Skeletal muscle cell (primary cell): ENCODE measurements at places on chromosomes 5 and 9.

- no peak for DNase-seq
Observed at GRCh38 chr9:123929177-123929869, 603 bp downstream of the DENND1A start.

DNA sequence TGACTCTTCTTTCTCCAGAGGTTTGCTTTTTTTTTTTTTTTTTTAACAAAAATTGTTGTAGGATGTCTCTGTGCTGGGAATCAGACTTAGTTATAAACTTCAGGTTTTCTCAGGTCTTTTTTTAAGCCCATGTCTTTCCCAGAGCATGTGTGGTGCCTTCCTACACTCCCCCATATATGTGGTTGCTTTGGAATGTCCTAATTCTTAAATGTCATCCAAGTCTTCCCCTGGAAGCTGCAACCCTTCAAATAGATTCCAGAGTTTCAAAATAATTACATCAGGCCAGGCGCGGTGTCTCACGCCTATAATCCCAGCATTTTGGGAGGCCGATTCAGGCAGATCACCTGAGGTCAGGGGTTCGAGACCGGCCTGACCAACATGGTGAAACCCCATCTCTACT is 73.2 kb upstream of the FAM120A start:
- DNase-seq = no peak

DNA sequence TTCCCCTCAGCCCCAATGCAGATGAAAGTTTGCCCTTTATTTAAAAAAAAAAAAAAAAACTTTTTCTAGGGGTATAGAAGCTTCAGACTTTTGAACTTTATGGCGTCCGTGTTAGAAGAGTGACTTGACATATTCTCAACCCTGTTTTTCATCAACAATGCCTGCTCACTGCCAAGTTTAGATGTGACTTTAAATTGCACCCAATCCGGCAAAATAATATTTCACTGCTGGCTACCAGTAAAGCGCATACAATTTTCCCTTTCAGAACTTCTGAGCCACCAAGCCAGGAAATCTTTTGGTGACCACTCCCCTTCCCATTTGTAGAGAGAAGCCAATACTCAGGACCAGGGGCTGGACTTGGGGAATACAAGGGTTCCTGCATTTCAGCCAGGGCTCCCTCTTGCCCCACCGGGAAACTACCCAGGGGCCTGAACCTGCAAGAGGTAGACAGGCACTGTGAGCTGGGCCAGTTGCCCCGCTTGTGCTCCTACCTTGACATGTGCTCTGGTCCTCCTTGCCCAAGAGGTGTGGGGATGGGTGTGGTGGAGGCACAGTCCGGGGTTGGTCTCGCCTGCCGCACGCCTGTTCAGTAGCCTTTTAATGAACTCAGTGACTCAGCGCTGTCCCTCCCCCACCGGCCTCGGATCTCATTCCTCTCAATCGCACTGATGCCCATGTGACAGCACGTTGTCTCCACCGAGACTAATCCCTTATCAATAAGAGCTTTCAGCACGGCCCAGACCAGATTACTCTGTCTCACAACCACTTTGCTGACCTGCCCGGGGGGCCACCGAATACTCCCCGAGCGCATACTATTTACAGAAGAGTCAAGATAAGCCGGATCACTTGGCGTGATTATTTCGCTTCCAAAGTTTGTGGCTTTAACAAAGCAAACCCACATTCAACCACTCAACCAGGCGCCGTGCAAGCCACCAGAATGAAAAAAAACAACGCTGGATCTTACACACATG is 226.4 kb downstream of the DCP2 start:
- DNase-seq = no peak

GRCh38 chr9:133569891-133570690 is 35.6 kb downstream of the ADAMTSL2 start:
- DNase-seq = no peak

- DNase-seq = no peak
Observed at GRCh38 chr5:133652951-133653759, 40.8 kb upstream of the FSTL4 start.

DNA sequence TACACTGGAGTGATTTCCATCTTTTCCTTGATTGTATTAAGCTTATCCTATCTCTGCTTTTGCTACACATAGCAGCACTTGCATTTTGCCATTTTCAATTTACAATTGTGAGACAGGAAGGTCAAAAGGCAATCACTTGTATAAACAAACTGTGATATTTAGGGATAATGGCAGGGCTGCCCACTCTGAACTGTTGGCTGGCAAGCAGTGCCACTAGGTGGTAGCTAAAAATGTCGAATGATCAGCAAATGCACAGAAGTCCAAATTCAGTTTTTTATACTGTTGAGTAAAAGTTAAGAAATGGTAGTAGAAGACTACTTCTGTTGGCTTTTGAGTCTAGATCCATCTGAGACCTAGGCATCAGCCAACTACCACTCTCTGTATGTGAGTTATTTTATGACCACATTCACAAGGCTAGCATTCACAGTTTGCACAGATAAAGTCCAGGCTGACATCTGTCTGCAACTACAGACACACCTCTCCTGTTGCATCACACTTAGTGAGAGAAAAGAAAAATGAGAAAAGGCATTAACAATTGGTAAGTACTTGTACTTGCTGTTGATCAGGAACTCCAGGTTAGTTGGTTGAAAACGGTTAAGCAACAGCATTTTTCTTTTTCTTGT is 108.8 kb upstream of the ASTN2 start:
- no peak for DNase-seq

GRCh38 chr5:84197538-84197937 is 187.1 kb downstream of the EDIL3 start:
- DNase-seq = no peak

GRCh38 chr5:109407913-109408312 is 1.9 kb downstream of the PJA2 start:
- DNase-seq = no peak

DNA sequence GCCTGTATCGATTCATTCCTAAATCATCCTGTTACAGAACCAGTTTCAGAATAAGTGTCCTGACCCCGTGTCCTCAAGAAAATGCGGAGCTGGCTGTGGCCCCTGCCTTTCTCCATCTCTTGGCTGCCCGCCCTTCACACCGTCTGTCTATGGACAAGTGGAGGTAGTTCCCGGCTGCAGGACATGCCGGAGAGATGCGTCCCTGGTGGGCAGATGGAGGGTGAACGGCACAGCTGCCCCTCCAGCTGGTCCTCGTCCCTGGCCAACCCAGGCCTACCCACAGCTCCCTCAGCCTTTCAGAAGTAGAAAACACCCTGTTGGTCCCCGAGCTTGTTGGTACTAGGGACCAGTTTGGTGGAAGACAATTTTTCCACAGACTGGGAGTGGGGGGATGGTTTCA is 14.8 kb upstream of the EXOC3 start:
- no peak for DNase-seq

DNA sequence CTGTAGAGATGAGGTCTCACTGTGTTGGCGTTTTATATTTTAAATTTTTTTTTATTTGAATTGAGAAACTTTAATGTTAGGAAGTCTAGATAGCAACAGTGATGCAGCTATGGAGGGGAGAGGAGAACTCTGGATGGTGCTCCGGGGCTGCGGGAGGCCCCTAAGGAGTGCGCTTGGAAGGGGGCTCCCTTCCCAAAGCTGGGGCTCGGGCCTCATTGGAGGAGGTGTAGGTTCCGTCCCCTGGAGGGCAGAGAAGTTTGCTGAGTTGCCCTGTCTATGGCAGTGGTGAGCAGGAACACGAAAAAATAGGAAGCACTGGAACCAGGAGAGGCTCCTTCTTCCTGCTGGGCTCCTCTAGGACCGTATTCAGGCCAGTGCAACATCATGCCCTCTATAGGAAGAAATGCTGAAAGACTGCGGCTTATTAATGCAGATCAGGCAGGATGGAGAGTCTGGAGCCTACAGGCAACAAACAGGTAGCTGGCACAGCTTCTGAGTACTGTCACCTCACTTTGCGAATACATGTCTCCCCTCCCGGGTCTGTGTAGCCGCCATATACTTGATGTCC is 16.1 kb downstream of the AHRR start:
- DNase-seq = no peak

- DNase-seq = no peak
Observed at GRCh38 chr5:87705876-87706275, 293.1 kb upstream of the CCNH start.
